ENCODE measurements at places on chromosomes 16 and 17.
A peak's percentile ranks its signal among the peaks of the same experiment; 100 is the strongest.

GRCh38 chr17:57413848-57414651 lies 157.7 kb downstream of the MSI2 start:
- no peak for DNase-seq
- peaks cover 38% of the 10 kb centered on the region for H3K36me3 ChIP-seq
- H3K27ac ChIP-seq: no peak overlapping the region
- no peak overlapping the region for H3K4me3 ChIP-seq
- no peaks in the 10 kb centered on the region for H3K27me3 ChIP-seq

- H3K4me1 ChIP-seq: no peaks in the 10 kb centered on the region
- H3K27me3 ChIP-seq: no peaks in the 10 kb centered on the region
- peaks cover 28% of the 10 kb centered on the region for H3K36me3 ChIP-seq
- no peak overlapping the region for H3K27ac ChIP-seq
- no peak overlapping the region for H3K4me3 ChIP-seq
Measured at GRCh38 chr17:72715906-72716572, 376.4 kb downstream of the SLC39A11 start.

DNA sequence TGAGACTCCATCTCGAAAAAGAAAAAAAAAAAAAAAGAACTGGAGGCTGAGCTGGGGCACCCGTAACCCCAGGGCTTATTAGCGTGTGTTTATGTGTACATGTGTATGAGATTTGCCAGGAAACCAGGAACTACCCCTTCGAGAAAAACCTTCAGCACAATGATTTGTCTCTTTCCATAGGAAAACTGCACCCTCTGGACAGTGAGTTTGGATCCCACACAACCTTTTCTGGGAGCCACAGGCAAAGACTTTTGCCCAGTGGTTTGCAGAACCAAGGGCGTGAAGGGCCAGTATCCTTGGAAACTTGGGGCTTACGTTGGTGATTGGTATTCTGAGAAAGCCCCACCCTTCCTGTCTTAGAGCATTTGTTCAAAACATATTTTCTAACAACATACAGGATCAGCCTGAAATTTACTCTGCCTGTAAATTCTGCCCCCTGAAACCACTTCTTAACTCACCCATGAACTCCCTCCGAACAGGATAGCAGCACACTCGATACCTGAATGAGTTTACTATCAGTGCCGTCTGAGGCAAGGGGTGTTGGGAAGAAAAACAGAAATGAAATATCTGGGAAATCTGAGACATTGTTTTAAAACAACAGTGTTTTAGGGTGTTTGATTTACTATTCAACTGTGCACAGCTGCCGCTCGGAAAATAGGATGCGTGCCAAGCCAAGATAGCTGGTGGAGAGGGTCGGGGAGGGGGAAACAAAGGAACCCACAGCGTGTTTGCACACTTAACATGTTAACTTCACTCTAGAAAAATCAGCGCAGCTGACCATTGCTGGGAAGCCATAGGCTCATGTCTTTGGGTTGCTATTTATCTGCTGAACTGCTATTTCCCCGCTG lies 40.2 kb upstream of the MAF start:
- no peaks in the 10 kb centered on the region for H3K27me3 ChIP-seq
- no peaks in the 10 kb centered on the region for H3K4me1 ChIP-seq
- no peak overlapping the region for H3K27ac ChIP-seq
- no peak for DNase-seq
- H3K4me3 ChIP-seq: no peak overlapping the region

DNA sequence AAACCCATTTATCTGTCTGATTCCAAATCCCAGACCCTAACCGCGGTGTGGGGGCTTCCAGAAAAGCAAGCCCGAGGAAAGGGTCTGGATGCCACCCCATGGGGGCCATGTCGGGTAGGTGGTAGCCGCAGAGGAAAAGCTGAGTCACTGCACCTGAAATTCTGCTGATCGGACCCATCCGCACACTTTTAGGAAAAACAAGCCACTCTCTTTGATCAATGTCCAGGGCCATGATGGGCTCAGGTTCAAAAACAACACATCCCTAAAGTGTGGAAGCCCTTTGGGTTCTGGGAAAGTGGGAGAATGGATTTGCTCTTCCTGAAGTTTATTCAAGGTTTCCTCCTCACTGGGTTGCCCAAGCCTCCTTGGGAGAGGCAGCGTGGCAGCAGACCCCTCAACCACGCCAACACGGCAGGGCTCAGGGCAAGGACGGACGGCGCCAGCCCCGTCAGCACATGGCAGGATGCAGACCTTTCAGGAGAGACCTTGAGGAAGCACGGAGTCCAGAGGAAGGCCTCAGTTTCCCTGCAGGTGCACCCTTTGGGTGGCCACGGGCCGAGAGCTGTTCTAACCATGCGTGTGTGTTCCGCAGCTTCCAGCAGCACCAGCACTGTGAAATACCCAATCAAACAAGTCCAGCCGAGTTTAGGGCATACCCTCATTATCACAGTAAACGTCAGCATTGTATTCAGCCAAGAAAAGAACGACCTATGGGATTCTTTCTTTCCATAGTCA lies 367.0 kb downstream of the FOXL1 start:
- no peak overlapping the region for H3K27ac ChIP-seq
- H3K4me1 ChIP-seq: no peaks in the 10 kb centered on the region
- no peaks in the 10 kb centered on the region for H3K36me3 ChIP-seq
- H3K4me3 ChIP-seq: no peak overlapping the region
- H3K27me3 ChIP-seq: no peaks in the 10 kb centered on the region

- no peak overlapping the region for H3K4me3 ChIP-seq
- no peak overlapping the region for H3K27ac ChIP-seq
- no peaks in the 10 kb centered on the region for H3K36me3 ChIP-seq
- H3K4me1 ChIP-seq: no peaks in the 10 kb centered on the region
Measured at GRCh38 chr16:5895976-5896375, 798.4 kb upstream of the EEF2KMT start.

DNA sequence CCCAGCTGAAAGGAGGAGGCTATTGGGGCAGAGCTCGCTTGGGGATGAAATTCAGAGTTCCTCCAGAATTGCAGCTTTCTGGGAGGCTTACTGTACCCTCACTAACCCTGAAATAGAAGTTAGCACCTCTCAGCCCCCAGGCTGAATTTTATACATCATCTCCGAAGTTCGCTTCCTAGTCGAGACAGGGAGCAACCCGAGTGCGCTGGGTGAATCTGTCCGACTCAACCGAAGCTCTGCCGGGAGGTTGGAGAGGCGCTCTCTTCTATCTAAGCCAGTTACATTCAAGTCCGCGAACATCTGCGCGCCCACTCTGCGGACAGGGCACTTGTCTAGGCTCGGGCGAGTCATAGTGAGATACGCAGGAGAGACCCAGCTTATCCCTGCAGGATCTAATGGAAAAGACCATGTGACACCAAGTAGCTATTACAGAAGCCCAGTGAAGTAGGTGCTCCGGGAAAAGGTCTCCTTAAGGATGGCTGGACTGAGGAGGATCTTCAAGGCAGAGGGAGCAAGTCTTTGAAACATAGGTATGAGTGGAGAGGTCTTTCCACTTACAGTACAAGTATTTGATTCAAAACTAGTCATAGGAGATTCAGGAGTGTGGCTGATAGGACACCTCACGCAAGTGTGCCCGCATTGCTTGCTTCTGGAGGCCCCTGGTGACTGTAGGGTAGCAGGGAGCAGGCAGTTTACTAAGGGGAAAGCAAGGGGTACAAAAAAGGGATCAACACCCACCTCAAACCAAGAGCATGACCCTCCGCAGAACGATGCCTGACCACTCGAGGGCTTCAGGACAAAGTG lies 646 bp upstream of the HES7 start:
- H3K4me3 ChIP-seq: peak overlapping the region; percentile 92
- peak; percentile 56 for DNase-seq
- no peak overlapping the region for H3K27ac ChIP-seq
- no peaks in the 10 kb centered on the region for H3K36me3 ChIP-seq

Data from Karpas-422 (cell line).